ENCODE measurements at places on chromosomes 2 and 18. TPM values are rescaled to one million over a fixed set of nuclear protein-coding genes. Genes with fewer than 3 reads are reported as not detected.

ELAC1 gene
- total RNA-seq: 8.9 TPM

YES1 gene
- total RNA-seq: 102 TPM

RBM43 gene
- total RNA-seq: 12.2 TPM

IL36G gene
- not detected for total RNA-seq

MAPRE2 gene
- 27.8 TPM for total RNA-seq

ACTG2 gene
- 4.1 TPM for total RNA-seq

UPP2 gene
- total RNA-seq: not detected
